Activated CD4-positive, alpha-beta memory T cell treated with anti-CD3 and anti-CD28 coated beads, Interleukin-2, amount 10 ng/mL, durations not matched to agents 7 days and 5 days (primary cell): ENCODE measurements at places on chromosomes 2 and 18.
A peak's percentile ranks its signal among the peaks of the same experiment; 100 is the strongest.

DNA sequence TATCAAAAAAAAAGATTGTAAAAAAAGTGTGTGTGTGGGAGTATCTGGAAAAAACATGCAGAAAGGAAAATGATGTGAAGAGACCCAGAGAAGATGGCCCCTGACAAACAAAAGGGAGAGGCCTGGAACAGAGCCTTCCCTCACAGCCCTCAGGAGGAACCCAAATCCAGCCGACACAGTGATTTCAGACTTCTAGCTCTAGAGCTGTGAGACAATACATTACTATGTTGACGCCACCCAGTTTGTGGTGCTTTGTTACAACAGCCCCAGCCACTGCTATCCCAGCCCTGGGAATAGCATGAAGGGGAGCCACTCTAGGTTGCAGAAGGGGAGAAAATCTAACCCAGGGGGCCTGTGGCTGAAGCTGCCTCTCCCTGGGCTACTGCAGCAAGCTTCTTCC lies 59.0 kb upstream of the ZBTB7C start:
- DNase-seq = no peak

DNA sequence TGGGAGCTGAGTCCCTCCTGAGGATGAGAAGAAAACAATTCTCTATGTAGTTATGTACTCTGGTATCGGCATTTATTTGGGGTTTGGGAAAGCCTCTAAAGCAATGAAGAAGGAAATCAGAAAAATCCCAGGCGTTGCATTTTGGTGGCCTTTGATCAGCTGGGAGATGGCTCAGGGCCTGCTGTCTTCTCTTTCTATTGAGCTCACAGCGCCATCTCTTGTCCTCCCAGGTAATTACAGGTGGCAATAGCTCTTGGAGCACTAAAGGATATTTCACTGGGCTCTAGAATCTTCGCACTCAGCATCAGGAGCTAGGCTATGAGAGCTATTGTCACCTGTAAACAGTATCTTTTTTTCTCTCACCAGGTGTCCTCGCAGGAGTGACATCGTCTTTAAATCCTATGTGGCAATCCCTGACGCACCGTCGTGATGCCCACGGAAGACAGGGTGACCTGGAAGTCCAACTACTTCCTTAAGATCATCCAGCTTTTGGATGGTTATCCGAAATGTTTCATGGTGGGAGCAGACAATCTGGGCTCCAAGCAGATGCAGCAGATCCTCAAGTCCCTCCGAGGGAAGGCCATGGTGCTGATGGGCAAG lies 76.1 kb upstream of the PMAIP1 start:
- DNase-seq = peak; percentile 59

GRCh38 chr2:58427572-58428095 lies 186.5 kb upstream of the FANCL start:
- no peak for DNase-seq

DNA sequence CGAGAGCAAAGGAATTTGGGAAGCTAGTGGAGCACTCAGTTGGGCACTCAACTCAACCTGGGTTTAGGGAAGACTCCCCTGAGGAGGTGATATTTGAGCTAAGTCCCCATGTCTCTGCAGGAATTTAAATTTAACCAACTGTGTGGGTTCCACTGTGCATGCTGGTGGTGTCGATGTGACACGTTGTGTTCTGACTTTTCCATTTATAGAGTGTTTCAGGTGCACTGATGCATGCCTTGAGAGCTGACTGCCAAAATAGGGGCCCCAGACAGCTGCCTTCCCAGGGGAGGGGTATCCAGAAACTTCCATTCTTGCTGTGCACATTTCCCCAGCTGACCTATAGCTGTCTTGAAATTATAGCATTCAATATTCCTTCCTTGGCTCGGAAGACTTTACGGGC lies 63.7 kb upstream of the BCL2L11 start:
- no peak for DNase-seq

GRCh38 chr2:54967269-54967668 lies 83.0 kb downstream of the RTN4 start:
- no peak for DNase-seq

DNA sequence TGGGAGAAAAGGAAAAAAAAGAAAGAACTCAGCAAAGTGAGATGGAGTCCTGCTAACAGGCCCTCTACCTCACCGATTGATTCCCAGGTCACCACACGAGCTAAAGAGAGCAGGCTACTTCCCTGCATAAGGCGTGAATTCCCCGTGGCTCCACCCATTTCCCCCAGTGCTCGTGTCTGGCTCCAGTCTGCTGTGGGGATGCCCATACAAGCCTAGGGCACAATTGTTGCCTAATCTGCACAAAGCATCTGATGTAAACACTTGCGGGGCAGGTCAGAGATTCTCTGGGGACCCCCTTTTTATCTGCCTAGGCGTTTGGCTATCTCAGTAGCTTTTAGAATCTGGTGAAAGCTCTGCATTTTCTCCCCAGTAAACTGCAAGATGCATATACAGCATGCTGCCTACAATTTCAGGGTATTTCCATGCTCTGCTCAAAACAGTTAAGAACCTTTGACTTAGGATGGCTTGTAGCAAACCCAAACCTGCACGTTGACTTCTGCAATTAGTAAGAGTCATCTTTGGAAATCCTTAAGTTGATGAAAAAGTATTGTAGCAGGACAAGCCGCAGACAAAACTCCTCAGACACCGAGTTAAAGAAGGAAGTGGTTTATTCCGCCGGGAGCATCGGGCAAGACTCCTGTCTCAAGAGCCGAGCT lies 34.8 kb downstream of the MYO3B start:
- DNase-seq = no peak

DNA sequence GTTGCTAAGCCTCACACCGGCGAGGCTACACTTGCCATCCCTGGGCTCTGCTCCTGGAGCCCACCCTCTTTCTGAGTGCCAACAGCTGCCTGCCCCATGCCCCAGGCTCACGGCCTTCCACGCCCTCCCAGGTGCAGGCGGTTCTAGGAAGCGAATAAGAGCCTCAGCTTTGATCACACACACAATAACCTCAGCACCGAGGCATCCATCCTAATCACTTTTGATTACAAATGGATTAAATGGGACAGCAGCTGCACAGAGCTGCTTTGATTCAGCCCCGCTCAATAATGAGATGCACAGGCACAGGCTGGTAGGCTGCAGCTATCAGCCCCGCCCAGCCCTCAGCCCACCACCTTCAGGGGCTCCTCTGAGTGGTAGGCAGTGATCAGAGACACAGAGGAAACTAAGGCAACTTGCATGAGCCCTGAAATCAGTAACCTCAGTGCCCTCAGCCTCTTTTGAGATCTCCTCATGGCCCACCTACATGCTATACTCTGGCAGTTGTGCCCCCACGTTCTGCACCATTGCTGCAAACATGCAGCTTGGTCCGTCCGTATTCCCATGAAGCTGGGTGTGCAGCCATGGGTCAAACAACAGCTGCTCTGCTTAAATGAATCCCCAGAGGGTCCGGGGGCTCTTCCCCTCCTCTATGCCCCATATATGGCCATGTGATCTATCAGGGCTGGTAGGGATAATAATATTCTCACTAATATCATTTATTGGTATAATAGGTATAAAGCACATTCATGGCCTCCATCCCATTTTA lies 171.4 kb downstream of the SETBP1 start:
- no peak for DNase-seq

- no peak for DNase-seq
Observed at GRCh38 chr2:229431327-229431954, 160.4 kb upstream of the PID1 start.

DNA sequence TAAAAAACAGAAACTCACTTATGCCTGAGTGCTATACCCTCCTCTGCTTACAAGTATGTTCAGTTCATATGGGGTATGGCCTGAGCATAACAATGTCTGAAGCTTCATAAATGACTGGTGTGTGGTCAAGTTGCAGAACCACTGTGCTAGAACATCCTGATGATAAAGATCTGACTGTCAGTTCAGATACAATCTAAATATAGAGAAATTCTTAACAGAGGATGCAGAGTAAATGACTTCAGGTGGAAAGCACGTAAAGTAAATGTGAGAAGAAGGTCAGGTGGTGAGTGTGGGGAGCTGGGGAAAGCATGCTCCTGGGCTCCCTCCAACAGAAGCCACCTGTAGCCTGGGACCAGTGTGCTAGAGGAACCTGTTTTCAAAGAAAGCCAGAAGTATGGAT lies 926.2 kb downstream of the TSN start:
- no peak for DNase-seq

- no peak for DNase-seq
Observed at GRCh38 chr18:5237083-5237722, 40.1 kb upstream of the AKAIN1 start.

- DNase-seq = no peak
Observed at GRCh38 chr2:10256031-10256514, 46.6 kb upstream of the HPCAL1 start.

- no peak for DNase-seq
Observed at GRCh38 chr2:101420623-101421022, 33.3 kb upstream of the CREG2 start.

- DNase-seq = no peak
Observed at GRCh38 chr2:199861132-199861774, 10.3 kb upstream of the FTCDNL1 start.

DNA sequence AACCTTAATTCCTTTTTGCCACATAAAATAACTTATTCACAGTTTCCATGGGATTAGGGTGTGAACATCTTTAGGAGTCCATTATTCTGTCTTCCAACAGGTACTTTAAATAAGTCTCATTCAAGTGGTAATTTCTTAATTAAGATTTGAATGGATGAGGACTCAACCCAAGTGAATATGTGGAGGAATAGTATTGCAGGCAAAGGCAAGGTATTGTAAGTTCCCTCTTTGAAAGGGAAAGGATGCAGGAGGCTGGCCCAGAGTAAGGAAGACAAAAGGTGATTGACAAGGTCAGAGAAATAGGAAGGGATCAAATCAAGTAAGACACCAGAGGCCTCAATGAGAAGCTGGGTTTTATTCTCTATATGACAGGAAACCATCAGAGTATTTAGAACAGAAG lies 238.2 kb upstream of the RBMS1 start:
- DNase-seq = no peak

DNA sequence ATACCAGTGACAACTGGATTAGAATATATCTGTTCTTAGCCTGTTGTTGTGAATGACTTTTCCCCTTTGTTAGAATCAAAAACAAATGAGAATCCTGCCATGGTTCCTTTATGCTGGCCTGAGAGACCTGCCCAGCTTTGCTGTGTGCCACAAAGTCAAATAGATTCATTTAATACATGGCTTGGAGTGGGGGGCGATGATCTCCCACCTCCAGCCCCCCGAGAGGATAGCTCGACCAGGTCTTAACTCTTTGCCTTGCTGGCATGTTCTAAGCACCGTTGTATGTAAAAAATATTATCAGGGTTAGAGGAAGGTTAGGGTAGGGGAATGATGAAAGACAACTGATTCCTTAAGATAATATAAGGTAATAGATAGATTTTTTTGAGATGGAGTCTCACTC lies 22.2 kb upstream of the DGKD start:
- no peak for DNase-seq

DNA sequence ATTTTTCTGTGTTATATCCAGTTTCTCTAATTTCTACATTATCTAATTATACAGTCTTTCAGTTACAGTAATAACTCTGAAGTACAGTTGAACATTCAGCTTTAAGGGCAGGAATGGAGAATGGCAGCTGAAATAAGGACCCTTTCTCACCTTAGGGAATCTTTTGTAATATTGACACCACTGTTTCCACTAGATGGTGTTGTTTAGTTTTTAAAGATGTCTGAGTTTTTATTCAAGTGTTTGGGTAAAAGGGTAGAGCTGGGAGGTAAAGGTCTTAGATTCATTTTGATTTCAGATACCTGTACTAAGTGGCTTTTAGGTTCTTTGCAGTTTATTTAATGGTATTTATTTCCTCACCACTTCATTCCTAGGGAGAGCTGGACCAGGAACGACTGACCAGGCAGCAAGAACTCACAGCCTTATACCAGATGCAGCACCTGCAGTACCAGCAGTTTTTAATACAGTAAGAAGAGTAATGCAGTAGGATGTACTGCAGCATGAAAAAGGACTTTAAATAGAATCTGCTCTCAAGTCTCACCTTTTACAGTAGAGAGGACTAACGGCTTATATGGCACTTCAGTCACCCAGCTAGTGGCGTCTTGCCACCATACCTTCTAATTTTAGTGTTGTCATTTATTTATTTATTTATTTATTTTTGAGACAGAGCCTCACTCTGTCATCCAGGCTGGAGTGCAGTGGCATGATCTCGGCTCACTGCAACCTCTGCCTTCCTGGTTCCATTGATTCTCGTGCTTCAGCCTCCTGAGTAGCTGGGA lies 33.2 kb upstream of the KCNJ13 start:
- DNase-seq = no peak

DNA sequence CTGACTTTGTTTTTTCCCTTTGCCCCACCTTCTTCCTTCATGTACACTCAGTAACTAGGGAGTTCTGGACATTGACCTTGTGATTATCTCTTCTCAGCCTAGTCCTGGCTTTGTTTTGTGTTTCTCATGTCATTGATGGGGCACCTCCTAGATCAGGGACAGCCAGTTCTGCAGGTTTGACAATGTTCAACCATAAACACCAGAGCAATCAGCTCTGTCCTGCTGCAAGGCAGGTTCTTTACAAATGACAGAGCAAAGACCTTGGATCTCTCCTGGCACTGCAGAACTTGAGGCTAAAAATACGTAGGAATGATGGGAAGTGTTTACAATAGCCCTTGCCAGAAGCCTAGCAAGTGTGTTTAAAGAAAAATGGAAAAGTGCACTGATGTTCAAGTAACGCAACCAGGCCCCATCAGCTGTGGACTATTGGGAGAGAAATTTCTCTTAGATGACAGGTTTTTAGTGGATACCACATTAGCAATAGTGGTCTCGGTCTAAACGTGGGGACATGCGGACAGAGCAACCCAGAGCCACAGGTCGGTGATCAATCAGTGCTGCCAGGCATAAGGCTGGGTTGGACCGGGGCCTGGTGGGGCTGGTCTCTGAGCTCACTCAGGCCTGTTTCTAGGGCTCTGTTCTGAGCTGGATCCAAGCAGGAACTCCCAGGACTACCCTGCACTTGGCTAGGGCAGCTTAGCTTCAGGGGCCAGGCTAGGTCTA lies 76.8 kb downstream of the SOWAHC start:
- no peak for DNase-seq

DNA sequence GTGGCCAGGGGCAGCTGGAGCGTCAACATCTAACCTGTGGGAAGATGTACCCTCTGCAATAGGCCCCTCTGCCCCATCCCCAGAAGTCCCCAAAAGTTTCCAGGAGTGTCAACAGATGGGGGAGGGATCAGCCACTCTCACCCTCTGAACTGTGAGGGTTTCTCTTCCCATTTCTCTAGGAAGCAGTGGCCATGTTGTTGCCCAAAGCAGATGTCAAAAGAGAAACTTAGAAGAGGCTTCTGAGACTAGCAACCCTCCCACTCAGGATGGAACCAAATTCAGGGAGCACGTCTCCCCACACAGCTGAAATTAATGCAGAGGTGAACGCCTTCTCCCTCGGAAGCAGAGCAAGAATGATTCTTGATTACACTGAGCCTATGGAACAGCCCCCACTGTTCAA lies 70.3 kb downstream of the ARL4C start:
- no peak for DNase-seq

- no peak for DNase-seq
Observed at GRCh38 chr2:151860210-151860609, 32.0 kb upstream of the ARL5A start.

- DNase-seq = no peak
Observed at GRCh38 chr2:70632966-70633365, 79.3 kb upstream of the TGFA start.

- DNase-seq = no peak
Observed at GRCh38 chr18:76437011-76437410, 58.0 kb downstream of the ZNF516 start.
